Activated CD4-positive, alpha-beta T cell treated with anti-CD3 and anti-CD28 coated beads, Interleukin-2, amount 10 ng/mL, durations not matched to agents 24 days and 14 days (primary cell): ENCODE measurements at places on chromosomes 5 and 9. TPM values are rescaled to one million over a fixed set of nuclear protein-coding genes. Genes with fewer than 3 reads are reported as not detected.

GRCh38 chr5:64158827-64159226 is 6.8 kb upstream of the RNF180 start:
- no peak for DNase-seq
- H3K4me1 ChIP-seq: no peaks in the 10 kb centered on the region
- no peak overlapping the region for H3K27ac ChIP-seq
- peaks cover 6% of the 10 kb centered on the region for H3K27me3 ChIP-seq
- H3K36me3 ChIP-seq: no peaks in the 10 kb centered on the region

GAS1 gene
- total RNA-seq: 0.14 TPM in 2 replicates

C9orf50 gene
- total RNA-seq: not detected in 2 replicates

GRCh38 chr5:135444881-135445280 is 2.3 kb downstream of the DCANP1 start:
- peaks cover 5% of the 10 kb centered on the region for H3K27me3 ChIP-seq
- no peak overlapping the region for H3K27ac ChIP-seq
- H3K36me3 ChIP-seq: no peaks in the 10 kb centered on the region

GHR gene
- not detected in 2 replicates for total RNA-seq

GRCh38 chr5:177443144-177443983 is 3.2 kb upstream of the PRR7 start:
- peaks cover 6% of the 10 kb centered on the region for H3K27me3 ChIP-seq
- peaks cover 31% of the 10 kb centered on the region for H3K36me3 ChIP-seq
- H3K27ac ChIP-seq: no peak overlapping the region
- no peak for DNase-seq

TSSK1B gene
- total RNA-seq: not detected in 2 replicates

SLC28A3 gene
- total RNA-seq: 0.44 and 0.54 TPM in 2 replicates
